ENCODE measurements at places on chromosomes 4 and X.

DNA sequence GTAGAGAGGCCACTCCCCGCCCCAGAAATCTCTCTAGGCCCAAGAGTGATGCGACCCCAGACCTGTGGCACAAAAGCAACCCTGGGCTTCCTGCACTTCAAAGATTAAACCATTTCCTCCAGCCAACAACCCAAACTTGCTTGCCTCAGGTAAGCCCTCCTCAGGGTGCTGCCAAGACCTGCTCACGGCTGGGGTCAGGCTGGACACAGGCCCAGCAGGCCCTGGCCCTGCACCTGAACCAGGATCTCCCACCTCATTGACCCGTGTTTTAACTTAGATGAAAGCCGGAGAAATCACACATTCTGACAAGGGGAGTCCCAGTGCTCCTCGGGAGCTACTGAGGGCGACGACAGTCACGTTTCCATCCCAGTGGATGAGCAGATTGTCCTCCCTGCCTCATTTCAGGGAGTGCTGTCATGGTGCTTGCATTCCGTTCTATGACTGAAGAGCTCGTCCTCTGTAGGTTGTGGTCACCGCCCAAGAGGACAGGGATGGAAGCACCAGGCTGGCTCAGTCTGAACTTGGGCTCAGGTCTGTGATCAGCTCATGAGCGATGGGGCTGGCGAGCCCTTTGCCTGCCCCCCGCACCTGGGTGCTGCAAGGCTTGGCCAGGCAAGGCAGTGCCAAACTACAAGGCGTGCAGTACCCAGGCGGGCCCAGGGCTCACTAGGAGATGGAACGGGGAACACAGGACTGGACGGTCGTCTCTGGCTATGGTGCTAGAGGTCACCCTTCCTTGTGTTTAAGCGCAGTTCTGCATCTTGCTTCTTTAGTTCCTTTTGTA lies 25.9 kb downstream of the WDR1 start:
- no peak for DNase-seq

GRCh38 chrX:125826774-125827451 lies 339.2 kb downstream of the DCAF12L2 start:
- DNase-seq: no peak

- DNase-seq: no peak
Measured at GRCh38 chr4:19133315-19133714, 1111.8 kb upstream of the LCORL start.

DNA sequence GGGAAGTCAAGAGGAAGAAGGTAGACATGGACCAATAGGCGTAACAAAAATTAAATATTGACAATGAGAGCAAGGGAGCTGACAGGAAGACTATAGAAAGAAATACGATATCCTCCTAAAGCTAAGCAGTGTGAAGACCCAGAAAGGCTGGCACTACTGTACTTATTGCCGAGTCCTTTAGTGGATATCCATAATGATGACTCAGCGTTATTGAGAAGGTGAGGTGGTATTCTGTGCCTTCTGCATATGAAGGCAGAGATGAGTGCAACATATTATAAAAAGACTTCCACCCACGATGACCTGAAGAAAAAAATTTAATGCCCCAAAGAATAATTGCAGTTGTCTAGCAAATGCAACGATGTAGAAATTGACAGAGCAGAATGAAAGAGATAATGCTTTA lies 13.0 kb upstream of the MCF2 start:
- no peak for DNase-seq

DNA sequence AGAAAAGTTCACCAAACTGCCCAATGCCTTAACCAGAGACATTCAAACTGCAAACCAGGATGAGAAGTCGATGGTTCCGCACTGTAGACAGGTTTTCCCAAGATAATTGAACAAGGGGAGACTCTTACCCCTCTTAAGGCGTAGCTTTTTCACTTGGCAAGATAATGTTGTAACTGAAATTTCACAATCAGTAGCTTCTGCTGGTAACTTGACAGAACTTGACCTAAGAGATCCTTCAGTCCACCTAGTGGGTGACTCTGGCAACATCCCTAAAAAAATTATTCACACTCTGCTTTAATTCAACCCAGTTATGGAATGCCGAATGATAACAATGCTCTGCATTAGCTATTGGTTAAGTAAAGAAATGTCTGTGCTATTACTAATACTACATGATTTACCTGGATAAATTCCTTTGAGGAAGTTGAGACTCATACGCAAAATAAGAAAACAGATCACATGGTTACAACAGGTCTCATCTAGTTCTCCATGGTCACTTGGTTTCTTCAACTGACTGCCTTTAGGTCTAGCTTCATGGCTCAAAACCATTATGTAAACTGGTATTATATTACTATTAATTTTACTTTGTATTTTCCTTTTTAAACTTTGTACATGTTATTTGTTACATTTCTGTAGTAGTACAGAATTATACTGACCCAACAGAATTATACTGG lies 9.1 kb downstream of the ELF2 start:
- DNase-seq: no peak

DNA sequence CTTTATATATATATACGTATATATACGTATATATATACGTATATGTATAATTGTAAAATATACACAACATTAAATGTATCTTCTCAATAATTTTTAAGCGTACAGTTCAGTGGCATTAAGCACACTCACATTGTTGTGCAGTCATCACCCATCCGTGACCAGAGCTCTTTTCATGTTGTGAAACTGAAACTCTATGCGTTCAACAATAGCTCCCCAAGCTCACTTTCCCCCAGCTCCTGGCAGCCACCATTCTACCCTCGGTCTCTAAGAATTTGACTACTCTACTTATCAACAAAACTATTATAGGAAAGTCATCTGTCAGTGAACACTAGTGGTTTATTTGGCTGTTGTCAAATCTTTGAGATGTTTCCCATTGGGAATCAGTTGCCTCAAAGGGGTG lies 621.8 kb upstream of the GALNT7 start:
- DNase-seq: no peak

DNA sequence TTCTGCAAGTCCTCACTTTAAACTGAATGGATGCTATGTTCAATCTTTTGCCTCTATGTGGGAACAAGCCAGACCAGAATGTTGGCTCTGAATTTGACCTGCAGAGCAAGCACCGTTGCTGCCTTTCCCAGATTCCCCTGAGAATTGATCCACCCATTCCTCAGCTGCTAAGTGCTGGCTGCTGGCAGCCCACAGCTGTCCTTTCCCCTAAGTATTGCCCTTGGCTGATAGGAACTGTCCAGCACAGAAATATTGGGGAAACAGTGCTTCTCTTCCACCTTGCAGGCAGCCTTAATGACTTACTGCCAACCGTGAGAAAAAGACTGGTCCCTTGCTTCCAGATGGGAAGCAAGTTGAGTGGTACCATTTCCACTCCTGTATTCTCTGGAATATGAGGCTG lies 475.9 kb downstream of the PDHA2 start:
- DNase-seq: no peak

DNA sequence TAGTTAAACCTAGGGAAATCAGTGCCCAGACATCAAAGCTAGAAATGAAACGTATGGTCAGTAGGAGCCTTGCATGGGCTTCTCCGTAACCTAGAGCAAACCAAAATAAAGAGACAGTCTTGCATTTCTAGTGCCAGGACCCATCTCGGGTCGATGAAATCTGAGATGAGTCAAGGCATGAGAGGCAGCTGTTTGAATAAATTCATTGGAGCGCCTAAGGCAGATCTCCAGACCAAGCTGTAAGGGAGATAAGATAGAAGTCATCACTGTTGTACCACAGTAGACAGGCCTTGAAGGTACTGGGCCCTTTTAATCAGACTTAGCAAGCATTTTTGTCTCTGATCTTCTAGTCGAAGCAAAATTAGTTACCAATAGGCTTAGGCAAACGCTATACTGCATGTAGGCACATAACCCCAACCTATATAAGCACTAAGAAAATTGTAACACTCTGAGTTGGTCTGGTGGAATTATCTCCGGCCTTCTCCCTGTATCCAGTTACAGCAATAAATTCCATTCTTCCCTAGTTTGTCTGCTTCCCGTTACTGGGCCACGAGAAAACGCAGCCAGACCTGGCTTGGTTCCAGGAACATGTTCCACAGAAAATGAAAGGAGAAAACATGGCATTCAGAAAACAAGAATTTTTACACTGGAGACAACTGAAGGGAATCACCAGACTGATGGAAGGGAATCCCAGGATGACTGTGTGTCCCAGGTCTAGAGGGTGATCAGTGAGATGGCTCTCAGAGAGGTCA lies 21.1 kb upstream of the PAPSS1 start:
- no peak for DNase-seq

GRCh38 chr4:88010966-88011365 lies 3.5 kb downstream of the PKD2 start:
- no peak for DNase-seq

DNA sequence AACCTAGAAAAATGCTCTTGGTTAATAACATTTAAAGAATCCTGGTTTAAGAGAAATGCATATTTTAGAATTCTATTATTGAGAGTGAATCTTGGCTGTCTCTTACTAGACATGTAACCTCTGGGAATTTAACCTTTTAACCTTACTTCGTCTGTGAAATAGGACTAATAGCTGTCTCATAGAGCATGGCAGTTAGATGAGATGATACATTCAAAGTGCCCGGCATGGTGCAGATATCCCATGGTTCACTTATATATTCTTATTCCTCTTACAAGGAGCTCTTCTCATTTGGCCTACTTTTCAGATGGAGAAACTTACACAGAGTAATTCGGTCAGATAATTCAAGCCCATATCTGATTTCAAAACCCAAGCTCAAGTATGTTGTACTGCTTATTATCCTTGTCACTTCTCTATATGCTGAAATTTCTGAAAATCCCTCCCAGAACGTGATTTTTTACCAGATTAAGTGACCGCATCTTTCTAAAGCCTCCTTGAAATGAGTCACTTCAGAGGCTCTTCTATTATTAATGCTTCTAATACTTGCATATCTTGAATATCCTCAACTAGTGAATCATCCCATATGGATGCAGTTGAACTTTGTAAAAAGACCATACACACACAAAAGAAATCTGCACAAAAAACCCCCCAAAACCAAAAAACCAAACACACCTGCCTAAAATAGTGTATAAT lies 4.9 kb downstream of the CDKN2AIP start:
- no peak for DNase-seq

- DNase-seq: no peak
Measured at GRCh38 chr4:147975325-147975724, 243.4 kb downstream of the ARHGAP10 start.

DNA sequence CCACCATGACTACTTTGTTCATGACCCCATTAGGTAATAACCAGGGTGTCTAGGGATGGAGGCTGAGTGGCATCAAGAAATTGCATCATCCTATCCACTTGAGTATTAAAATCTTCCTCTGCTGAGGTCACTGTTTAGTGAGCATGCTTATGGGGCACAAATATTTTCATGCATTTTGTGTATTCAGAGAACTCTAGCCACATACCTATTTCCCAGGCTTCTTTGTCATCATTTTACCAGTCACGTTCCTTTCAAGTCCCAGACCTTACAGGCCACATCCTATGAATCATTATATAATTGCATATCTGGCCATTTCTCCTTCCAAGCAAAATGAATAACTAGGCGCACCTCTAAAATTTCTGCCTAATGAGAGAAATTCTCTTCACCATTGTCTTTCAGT lies 1882.9 kb upstream of the AGA start:
- no peak for DNase-seq

GRCh38 chr4:16827794-16828724 lies 70.4 kb downstream of the LDB2 start:
- DNase-seq: no peak

GRCh38 chrX:110120025-110120424 lies 117.1 kb downstream of the TMEM164 start:
- DNase-seq: no peak

All from stimulated activated CD8-positive, alpha-beta memory T cell treated with anti-CD3 and anti-CD28 coated beads, Interleukin-7, amount 100 ng/mL, for 1 hour (primary cell).